Hematopoietic multipotent progenitor cell treated with erythropoietin and hydrocortisone succinate and interleukin-3 and kit ligand, for 6 days (in vitro differentiated cells): ENCODE measurements at places on chromosomes 12 and 14.
A peak's percentile ranks its signal among the peaks of the same experiment; 100 is the strongest.

DNA sequence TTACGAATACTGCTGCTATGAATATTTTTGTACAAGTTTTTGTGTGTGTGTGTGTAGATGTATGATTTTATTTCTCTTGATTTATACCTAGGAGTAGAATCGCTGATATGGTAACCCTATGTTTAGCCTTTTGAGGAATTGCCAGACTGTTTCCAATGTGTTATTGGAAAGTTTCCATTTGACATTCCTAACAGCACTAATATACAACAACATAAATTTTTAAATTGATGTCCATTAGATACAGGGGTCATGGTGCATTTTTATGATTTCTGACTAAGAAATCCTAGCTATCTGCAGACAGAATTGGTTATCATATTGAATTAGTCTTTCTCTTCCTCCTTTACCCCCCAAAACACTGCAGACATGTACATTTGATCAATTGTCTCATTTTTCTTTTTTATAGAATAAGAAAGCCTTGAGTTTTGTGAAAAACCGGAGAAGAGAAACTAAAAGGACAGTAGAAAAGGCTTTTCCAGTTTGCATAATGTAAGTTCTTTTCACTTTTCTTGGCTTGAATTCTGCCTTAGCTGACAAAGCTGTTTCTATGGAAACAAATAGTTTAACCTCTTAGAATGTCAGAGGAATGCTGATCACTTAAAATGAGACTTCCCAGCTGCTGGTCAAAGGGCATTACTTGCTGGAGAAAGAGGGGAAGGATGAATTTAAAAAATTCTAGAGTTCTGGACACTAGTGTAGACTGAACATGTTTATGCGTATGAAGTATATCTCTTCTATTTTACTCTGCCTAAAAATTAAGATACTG lies 28.2 kb downstream of the PALS1 start:
- no peak for DNase-seq

GRCh38 chr12:75820848-75821578 lies 210.6 kb downstream of the PHLDA1 start:
- no peak for DNase-seq

DNA sequence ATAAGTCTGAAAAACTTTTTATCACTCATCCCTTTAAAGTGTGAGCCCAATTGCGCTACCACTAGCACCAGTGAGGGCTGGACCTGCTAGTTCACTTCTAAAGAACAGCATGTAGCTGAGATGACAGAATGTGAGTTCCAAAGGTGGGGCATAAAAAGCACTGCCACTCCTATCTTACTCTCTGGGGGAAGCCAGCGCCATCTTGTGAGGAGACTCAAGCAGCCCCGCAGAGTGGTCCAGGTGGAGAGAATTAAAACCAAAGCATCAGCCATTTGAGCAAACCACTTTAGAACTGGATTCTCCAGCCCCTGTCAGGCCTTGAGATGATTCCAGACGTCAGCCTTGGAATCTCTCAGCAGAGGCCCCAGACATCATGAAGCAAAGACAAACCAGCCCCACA lies 39.9 kb downstream of the TMEM132D start:
- no peak for DNase-seq

DNA sequence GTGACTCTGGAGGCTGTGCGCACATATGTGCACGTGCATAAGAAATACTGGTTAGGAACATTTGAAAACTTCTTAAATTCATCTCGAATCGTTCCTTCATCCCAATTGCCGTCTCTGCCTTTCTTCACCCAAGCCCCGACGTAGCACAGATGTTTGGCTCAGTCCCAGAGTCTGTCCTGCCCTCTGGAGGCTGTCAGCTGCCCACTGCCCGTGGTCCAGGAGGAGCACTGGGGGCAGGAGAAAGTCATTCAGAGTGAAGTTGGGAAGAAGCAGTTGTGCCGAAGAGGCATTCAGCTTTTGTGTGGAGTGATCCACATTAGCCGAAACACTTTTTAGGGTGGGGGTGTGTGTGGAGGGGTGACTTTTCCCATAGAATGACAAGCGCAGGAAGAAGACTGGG lies 124.9 kb downstream of the TSPAN9 start:
- DNase-seq: no peak

- no peak for DNase-seq
Measured at GRCh38 chr12:10184261-10184843, 5.5 kb downstream of the TMEM52B start.

DNA sequence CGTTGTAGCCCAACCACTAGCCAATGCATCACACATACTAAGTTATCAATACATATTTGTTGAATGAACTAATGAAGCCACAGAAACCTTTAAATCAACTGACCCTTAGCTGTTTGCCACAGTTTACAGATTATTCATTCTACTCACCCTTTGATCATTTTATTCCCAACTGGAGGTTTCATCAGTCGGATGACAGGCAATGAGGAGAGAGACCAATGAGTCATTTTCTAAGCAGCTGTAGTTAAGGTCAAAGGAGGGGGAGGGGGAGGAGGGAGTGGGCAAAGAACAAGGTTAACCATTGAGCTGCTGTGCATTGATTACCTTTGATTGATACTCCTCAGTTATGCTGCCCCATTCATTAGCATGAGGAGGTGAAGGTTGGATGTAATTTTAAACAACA lies 469.5 kb downstream of the VRK1 start:
- DNase-seq: no peak

DNA sequence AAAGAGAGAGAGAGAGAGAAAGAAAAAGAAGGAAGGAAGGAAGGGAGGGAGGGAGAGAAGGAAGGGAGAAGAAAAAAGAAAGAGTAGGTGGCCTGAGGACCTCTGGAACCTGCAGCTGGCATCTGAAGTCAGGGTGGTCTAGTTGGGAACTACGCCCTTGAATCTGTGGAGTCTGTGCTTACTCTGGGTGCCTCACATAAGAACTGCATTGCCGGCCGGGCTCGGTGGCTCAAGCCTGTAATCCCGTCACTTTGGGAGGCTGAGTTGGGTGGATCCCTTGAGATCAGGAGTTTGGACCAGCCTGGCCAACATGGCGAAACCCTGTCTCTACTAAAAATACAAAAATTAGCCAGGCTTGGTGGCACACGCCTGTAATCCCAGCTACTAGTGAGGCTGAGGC lies 10.0 kb upstream of the NRDE2 start:
- no peak for DNase-seq

- peak; percentile 54 for DNase-seq
Measured at GRCh38 chr12:66210840-66211239, 21.8 kb downstream of the IRAK3 start.

DNA sequence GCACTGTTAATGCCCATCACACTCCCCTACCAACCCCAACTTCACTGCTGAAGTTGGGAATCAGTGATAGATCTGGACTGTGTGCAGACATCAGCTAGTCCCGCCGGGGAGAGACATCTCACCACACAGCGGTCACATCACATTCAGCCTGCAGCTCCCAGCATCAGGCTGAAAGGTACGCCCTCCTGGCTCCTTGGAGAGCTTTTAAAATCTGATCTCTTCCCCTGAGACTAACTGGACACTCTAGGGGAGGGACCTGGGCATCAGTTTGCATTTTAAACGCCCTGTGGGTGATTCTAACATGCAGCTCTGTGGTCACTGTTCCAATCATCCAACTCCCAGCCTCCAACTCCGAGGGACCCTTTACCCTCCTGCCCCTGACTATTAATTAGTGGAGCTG lies 58.4 kb downstream of the CCDC85C start:
- DNase-seq: no peak

DNA sequence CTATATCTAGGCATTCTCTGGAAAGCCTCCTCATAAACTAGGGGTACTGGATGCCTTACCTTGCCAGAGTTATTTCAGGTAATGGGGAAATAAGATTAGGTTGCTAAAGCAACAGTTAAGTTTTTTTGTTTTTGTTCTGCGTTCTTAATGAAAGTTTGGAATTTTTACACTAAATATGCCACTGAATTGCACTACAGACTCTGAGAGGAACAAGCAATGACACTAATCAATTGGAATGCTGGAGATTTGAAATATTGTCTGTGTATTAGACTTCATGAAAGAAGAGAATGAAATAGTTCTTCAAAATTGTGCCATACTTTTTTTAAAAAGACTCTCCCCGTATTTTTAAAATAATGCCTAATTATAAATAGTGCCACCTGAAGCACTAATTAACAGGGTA lies 287.8 kb downstream of the NAV3 start:
- no peak for DNase-seq

DNA sequence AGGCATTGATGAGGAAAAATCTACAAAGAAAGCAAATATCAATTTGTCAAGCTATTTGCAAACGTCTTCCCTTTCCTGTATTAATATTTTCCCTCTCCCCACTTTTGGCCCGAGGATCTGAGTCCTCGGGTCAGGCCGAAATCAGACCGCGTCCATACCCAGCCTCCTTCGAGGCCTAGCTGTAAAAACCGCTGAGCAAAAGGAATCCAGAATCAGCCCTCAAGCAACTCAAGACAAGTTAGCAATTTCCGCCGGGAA lies 353 bp upstream of the MAPK1IP1L start:
- DNase-seq: no peak

DNA sequence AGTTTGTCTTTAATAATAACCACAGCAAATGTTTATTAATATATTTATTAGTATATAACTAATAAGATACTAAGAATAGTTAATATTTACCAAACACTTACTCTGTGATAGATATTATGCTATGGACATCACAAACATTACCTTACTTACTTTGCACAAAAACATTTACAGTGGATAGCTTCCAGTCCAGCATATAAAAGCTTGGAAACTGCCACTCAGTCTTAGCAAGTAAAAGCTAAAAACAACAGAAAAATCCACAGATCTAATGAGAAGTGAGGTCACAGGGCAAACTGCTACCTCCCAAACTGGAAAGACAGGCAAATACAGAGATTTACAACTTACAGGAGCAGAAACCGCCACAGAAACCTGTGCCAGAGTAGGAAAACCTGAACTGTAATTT lies 99.8 kb downstream of the METTL25 start:
- DNase-seq: no peak

DNA sequence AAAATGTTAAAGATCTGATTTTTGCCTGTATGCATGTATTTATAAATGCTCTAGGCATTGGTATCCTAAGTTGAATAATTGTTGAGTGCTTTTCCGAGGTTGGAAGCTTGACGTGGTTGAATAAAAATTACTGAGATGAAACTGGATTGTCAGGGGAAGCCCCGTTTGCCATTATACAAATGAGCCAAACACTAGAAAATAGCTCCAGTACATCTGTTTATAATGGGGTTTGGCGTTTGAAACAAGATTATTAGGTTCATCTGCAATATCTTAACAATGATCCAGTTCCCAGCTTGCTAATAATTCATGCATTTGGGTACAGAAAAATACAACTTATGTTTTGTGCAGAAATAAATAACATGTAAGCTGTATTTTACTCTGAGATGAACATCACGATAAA lies 789.6 kb downstream of the GALC start:
- no peak for DNase-seq

DNA sequence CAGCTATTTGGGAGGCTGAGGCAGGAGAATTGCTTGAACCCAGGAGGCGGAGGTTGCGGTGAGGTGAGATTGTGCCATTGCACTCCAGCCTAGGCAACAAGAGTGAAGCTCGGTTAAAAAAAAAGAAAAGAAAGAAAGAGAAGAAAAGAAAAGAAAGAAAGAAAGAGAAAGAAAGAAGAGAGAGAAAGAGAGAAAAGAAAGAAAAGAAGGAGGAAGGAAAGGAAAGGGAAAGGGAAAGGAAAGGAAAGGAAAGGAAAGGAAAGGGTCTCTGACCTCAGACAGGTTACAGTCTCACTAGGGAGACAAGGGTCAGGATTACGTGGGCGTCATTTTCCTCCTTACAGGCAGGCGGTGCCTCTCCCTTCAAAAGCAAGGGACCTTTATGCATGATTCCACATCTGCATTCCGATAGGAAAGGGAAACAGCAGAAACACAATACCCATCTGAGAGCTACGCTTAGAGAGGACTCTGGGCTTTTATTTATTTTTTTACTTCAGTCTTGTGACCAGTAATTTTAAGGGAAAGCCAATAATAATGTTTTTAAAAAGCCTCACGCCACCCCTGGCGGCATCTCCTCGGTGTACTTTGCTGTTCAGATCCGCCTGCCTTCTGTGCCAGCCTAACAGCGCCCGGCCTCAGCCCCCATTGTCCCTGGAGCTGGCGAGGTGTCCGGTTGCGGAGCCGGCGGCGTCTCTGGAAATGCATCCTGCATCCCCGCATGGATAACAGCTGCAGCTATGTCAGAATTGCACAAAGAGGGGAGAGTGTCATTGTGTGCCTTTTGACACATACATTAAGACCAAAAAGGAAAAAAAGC lies 945 bp upstream of the HIP1R start:
- peak; percentile 52 for DNase-seq

DNA sequence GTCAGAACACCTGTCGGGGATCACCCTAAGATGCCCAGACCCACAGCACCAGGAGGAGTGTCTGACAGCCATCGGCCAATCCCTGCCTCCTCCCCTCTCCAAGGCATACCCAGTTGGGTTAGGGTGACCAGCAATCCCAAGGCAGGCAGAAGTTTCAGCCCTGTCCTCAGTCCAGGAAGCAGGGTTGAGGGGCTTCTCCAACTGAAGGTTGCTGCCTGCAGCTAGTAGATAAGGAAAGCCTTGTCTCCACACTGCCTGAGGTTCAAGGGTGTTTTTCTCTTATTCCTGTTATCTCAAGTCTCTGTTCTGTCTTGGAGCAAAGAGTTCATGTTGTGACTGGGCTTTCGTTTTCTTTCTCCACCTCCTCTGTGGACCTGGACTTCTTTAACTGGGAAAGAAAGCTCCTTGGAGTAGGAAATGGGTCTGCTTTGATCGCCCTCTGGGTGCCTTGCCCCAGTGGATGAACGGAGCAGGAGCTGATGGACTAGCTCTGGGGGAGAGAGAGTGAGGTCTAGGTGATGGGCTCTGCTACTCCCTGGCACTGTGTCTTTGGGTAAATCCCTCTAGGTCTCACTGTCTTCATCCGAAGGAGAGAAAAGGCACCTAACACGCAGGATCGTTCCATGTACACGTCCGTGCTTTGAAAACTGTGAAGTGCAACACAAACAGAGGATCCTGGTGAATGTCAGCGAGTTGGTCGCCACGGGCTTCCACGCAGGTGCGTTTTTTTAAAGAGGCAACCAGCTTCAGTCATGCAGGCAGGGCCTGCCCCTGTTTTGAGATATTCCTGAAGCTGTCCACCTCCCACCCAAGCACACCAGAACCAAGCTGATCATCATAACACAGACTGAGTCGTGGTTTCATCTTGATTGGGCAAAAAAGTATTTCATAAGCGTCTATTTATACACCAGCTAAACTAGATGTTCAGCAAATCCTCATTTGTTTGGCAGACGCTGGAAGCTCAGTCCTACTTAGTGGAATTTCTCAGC lies 52.5 kb upstream of the FOXN3 start:
- peak; percentile 98 for DNase-seq

- DNase-seq: no peak
Measured at GRCh38 chr14:22540293-22540692, 48.7 kb downstream of the DAD1 start.

GRCh38 chr12:105322070-105322469 lies 8.4 kb upstream of the C12orf75 start:
- no peak for DNase-seq

- DNase-seq: no peak
Measured at GRCh38 chr14:70601162-70601561, 707 bp upstream of the MED6 start.

DNA sequence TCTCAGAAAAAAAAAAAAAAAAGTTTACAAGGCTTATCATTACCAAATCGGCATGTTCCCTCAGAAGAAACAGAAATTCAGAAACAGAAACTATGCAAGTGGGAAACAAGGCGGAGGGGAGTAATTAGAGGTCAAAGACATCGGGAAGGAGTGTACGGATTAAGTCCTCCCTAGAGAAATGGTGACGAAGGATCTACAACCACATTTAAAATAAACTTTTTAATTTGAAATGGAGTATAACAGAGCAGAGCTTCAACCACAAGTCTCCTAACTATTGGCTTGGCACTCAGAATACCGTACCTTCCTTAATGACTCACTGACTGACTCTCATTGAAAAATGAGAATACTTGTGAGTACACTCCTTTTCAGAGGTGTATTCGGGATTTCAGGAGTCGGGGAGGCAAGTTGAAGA lies 908 bp downstream of the ENTPD5 start:
- DNase-seq: peak; percentile 61
